ENCODE measurements at places on chromosomes 12 and 14.
A peak's percentile ranks its signal among the peaks of the same experiment; 100 is the strongest.

- no peak for DNase-seq
Measured at GRCh38 chr12:66003951-66004350, 126.6 kb downstream of the LLPH start.

DNA sequence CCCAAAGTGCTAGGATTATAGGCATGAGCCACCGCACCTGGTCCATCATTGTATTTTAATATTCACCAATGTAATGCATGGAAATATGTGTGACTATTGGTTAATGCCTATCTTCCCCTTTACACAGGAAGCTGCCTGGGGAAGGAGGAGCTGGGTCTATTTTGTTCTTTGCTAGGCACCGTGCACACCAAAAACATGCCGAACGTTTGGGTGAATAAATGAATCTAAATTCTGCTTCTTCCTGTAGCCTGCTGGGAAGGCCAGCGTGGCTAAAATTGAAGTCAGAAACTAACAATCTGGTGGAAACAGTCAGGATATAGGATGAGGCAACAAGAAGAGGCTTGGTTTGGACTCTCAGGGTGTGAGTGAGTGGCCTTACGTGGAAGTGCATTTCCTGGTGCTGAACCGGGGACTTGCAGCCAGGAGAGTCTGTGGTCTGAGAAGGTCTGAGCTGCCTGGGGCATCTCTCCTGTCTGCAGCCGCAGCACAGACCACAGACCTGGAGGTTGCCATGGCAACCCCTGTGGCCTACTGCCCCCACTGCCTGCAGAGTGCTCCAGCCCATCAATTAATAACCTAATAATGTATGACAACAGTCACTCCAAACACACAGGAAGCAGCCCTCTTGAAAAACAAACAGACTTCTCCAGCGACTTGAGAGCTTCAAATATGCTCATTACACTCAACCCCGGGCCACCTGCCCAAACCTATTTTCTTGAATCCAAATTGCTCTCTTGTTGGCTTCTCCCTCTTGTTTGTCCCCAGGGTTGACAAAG lies 5.5 kb upstream of the GPR68 start:
- DNase-seq: no peak

GRCh38 chr14:103099733-103100280 lies 5.3 kb downstream of the EXOC3L4 start:
- no peak for DNase-seq

- DNase-seq: no peak
Measured at GRCh38 chr12:89225808-89226411, 126.4 kb downstream of the DUSP6 start.

GRCh38 chr14:53709381-53709780 lies 247.2 kb downstream of the BMP4 start:
- DNase-seq: no peak

GRCh38 chr12:41485203-41485602 lies 297.1 kb downstream of the PDZRN4 start:
- no peak for DNase-seq

DNA sequence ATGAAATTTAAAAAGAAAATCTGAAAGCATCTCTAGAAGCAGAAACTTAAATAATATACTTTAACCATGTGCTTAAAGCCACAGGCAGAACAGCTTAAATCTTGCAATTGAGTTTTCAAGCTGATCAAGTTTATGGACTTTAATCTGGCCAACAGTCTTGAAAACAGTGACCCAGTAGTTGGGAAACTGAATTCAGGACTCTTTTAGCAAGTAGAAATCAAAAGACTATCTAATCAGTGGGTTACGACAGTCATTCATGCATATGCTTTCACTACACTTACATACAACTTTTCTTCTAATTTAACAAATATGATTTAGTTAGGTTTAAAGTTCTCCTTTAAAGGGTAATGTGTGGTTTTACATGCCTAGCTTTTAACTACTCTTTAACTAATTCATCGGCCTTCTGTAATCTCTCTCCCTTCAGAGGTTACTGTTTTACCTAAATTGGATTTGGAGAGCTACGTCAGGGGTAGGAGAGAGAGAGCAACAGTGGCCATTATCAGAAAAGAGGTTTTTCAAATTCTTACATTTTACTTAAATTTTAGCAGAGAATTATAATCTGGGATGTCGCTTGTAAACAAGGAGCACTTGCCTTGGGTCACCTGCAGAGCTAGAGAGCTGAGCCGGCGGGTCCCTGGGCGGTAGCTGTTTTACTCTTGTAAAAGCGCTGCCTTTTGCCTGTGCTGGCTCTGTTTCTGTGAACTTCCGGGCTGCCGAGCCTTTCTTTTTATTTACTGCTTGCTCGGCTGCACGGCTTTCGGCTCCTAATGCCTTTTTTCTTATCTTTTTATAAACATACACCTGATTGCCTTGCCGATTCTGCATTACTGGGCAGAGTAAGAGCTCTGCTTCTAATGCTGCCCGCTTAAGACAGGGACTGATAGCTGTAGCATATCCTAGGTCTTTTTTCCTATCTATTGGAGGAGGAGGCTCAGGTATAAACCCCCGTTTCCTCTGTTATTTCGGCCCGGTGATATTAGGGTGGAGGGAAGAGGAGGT lies 17.4 kb upstream of the LYZ start:
- DNase-seq: peak; percentile 17

DNA sequence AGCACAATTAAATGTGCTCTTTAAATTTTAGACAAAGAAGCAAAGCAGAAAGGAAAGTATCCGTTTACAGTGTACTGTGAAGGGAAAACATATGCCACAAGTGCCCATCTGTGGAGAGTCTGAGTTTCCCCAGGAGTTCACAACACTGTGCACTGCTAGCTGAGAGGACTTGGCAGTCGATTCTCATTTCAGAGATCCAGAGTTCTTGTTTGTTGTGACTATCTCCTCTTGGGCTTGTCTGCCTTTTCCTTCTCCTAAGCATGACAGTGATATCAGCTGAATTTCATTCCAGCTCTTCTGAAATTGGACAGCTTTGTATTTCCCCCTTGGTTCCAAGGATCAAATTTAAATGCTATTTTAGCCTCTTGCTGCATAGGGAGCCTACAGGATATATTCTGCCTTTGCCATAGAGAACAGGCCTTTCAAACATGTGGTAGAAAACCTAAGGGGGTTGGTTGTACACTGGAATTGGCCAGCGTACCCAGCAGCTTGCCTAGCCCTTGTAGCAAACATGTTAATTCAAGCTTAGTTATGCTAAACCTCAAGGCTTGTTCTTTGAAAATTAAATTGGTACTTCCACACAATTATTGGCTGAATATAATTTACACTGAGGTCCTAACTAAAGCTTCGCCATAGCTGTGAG lies 259.2 kb upstream of the NOVA1 start:
- DNase-seq: no peak

GRCh38 chr12:116665666-116666304 lies 72.1 kb downstream of the SPRING1 start:
- no peak for DNase-seq

GRCh38 chr12:20432290-20432689 lies 64.0 kb downstream of the PDE3A start:
- DNase-seq: no peak

DNA sequence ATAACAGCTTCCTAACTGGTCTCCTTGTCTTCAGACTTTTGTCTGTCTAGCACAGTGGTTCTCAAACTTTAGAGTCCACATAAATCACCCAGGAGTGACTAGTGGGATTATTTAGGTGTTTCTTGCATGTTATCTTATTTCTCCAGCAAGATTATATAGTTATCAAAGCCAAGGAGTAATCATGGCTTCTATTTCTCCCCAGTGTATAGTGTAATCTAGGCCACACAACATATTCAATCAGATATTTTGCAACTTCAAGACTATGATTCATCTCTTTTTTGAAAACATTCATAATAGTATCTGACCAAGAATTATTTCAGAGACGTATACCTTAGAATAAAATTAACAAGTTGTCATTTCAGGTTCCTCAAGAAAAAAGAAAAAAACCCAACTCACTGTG lies 131.9 kb downstream of the CEP83 start:
- no peak for DNase-seq

DNA sequence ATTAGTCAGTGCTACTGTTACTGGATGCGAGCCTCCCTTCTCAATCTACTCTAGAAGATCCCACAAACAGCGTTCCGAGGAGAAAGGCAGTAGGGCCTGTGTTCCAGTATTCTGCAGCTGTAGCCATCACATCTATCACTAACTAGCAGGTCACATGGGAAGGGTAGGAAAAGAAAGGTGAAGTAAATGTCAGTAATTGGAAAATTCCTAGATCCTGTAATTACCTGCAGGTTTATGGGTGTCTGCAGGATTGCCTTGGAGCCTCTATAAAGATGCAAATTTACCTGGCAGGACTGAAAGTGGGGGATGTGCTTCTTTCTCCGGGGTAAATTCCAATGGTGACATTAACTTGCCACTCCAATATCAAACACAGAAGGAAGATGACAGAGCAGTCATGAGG lies 77.8 kb downstream of the FERMT2 start:
- no peak for DNase-seq

DNA sequence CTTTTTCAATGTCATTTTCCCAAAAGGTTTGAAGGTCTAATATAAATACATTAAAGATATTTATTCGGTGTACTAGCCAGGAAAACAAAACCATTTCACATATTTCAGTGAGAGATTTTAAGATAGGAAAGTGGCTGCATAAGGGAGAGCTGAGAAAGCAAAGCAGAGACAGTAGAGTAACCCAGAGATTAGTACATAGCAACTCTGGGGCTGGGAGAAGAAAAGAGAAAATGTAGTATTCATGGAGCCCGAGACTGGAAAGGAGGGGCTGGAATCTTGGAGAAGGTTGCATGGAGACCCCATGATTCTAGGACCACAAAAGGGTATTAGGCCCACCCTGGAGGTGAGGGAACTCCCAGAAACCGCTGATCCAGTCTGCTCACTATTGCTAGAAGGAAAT lies 236.9 kb downstream of the PAWR start:
- DNase-seq: no peak

GRCh38 chr14:90870950-90871604 lies 54.8 kb upstream of the TTC7B start:
- DNase-seq: no peak

Data from activated CD4-positive, CD25-positive, alpha-beta regulatory T cell treated with anti-CD3 and anti-CD28 coated beads, Interleukin-2, amount 50 U/mL, for 16 hours (primary cell).